ENCODE measurements at places on chromosomes 1 and 21.

DNA sequence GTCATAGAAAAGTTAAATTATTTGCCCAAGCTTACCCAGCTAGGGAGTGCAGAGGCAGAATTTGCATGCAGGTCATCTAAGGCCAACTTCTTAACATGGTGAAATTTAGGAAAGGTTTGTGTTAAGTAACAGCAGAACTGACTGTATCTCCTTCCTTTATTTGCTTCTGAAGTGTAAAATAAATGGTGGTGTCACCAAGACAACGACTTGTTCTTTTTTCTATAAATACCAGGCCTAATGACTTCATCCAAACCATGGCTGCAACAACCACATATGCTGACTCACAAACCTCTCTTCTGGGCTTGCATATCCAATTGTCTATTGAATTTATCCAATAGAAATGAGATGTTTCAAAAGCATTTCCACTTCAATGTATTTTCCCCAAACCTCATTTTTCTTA lies 19.1 kb downstream of the COL24A1 start:
- no peak for DNase-seq

DNA sequence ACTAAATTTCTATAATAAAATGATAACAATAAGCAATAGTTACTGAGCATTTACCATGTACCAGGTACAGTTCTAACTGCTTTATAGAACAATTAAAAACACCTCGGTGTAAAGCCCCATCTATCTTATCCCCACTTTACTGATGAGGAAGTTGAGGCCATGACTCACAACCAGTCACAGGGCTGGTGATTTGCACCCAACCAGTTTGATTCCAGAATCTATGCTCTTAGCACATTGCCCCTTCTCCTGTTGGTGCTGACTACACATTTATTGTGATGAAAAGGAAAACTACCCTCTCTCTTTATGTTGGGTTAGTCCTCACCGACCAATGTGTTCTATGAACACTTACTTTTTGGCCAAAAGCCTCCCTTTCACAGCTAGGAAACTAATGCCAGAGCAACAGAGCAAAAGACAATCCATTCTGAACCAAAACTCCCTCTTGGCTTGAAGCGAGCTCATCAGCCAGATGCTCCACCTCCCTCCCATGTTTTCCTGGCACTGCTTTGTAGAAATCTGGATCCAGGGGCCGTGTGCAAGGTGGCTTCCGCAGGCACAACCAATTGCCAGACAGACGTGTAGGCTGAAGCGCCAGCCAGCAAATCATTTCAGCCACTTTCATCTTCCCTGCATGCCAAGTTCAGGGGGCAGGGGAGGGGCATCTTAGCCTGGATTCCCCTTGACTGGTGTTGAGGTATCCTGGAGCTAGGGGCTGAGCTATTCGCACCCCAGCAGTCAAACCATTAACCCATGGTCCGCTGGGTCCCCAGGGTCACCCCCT lies 32.0 kb upstream of the SLC30A1 start:
- DNase-seq, result no peak

GRCh38 chr1:67345556-67345955 lies 37.9 kb downstream of the IL12RB2 start:
- DNase-seq, result no peak

DNA sequence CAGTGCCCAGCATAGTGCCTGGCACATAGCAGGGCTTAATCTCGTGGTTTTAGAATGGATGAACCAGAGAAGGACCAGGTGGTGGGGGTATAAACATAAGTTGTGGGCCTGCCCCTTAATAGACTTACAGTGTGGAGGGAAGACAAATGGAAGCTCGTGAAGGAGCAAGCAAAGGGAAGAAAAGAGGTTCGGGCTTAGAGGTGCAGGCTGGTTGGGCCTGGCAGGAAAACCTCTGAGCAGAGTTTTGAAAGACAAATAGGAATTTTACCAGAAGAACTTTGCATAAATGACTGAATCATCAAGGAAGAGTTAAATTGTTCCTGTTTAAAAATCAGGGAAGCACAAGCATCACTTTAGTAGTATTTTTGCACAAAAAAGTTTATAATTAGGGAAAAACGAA lies 4.5 kb downstream of the RHOU start:
- DNase-seq, result no peak

GRCh38 chr1:44775930-44776729 lies 790 bp downstream of the RPS8 start:
- no peak for DNase-seq

- DNase-seq, result peak; percentile 64
These were observed 572.0 kb downstream of the PTPRU start for GRCh38 chr1:29808141-29808995.

- DNase-seq, result no peak
These were observed 149.6 kb downstream of the C1orf21 start for GRCh38 chr1:184536246-184536985.

GRCh38 chr1:62962014-62962812 lies 178.3 kb downstream of the ATG4C start:
- no peak for DNase-seq
